Upper lobe of right lung (tissue), 1 donor: ENCODE measurements at places on chromosomes 3 and 15. TPM values are rescaled to one million over a fixed set of nuclear protein-coding genes. Genes with fewer than 3 reads are reported as not detected.

DNA sequence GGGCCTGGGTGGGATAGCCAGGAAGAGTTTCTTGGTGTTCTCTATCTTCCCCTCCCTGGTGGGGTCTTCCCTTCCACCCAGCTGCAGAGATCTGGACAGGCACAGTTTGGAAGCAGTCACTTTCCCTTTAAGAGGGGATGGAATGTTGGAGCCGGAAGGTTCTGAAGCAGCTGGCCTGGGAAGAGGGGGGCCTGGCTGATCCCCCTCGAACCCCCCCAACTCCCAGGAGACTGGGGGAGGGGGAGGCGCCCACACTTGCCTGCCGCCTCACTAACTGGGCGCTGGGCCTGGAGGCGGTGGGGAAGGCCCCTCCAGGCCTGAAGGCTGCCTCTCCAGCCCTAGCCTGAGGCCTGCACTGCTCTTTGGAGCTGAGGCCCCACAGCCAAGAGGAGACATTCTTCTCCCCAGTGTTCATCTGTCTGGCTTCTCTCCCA is 1.4 kb downstream of the DVL3 start:
- DNase-seq = peak; percentile 76

DNA sequence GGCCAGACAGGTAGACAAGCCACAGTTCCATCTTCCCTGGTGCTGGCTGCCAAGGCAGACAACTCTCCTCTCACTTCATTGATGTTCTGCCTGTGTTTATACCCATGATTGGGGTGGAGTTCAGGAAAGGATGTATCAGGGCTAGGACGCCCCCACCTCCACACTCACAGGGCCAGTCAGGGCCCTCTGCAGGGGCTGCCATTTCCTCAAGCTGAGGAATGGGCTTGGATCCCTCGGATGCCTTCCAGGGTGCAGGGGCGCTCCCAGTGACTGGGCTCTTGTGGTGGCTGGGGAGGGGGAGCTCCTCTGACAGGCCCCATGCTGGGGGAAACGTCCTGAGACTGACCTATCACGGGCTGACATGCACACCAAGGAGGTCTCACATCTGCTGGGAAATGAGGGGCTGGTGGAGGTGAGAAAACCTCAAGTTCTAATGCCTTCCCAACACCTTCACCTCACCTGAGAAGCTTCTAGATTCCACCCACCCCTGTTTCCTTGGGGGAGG is 31.4 kb downstream of the SEMA7A start:
- no peak for DNase-seq

DNA sequence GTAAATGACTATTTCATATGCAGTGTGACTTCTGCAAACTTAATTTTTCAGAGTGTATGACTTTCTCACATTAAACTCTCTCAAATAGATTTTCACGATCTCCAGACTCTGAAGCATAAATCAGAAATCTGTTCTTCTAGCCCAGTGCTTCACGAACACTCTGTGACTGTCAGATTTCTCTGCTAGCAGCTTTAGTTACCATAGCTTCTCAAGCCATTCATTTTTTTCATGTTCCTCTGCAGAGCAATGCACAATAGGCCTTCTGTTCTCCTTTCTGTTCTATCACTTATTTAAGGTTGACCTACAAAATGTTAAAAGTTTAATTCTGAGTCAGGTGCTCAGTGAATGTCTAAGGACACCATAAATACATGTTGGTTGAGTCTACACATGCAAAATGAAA is 1102.2 kb downstream of the TUSC7 start:
- no peak for DNase-seq

DNA sequence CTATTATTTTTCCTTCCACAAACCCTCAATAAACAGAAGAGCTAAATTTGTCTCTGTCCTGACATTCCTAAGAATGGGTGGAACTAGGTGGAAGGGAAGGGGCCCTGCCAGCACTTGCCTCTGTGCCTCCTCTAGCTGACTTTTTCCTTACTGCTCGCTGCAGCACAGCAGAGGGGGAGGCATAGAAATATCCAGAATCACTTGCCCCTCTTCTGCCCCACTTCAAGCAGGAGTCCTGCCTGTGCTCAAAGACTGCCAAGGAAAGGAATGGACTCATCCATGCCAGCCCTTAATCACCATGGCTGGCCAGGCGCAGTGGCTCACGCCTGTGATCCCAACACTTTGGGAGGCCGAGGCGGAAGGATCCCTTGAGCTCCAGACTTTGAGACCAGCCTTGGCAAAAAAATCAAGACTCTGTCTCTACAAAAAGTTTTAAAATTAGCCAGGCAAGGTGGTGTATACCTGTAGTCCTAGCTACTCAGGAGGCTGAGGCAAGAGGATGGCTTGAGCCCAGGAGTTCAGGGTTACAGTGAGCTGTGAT is 51.8 kb downstream of the ADCY5 start:
- DNase-seq = no peak

DNA sequence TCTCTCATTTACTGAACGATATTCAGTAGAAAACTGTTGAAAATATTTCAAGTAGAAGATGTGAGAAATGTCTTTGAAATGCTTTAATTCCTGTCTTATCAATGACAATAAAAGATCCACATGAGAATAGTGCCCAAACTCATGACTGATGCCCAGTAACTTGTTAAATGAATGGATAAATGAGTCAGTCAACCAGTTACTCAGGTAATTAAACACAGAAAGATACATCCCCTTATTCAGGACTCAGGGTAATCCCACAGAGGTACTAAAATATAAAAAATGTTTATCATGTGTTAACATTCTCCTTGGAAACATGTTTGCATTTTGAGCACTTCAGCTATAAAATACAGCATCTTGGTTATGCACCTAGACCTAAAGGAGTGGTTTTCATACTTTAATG is 169.5 kb downstream of the MBNL1 start:
- no peak for DNase-seq

DNA sequence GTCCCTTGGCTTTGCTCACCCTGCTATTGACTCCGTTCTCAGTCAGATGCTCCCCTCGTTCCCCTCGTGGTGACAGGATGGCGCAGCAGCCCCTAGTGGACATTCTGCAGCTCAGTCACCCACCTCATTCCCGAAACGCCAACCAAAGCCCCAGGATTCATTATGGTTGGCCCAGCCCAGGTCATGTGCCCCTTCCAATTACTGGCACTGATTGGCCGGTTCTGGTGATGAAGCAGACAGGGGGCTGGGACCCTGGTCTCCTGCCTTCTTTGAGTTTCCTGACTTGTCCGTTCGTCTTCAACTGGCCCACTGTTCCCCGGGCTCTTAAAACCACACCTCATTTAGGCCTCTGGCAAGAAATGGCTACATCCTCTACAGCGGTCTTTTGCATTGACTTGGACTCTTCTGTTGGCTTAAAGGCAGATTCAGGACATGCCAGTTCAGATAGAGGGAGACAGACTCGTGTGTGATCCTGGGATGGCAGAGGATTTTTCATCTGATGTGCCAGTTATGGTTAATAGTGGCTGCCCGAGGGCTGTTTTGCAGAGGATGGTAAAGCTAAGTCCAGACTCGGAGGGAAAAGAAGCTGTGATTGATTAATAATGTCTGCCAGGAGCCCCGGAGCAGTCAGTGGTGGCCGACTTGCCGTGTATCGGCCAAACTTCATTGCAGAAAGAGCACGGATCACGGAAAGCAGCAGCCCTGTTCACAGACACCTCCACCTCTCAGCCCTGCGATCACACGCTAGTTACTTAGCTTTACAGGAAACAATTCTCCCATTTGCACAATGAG is 37.8 kb downstream of the LSM3 start:
- DNase-seq = no peak

- no peak for DNase-seq
Observed at GRCh38 chr3:71702131-71703024, 22.8 kb downstream of the EIF4E3 start.

DNAH12 gene
- total RNA-seq = 0.52 TPM

MAN2C1 gene
- 252 TPM for total RNA-seq
